ENCODE measurements at places on chromosomes 7 and 10. TPM values are rescaled to one million over a fixed set of nuclear protein-coding genes. Genes with fewer than 3 reads are reported as not detected.
A peak's percentile ranks its signal among the peaks of the same experiment; 100 is the strongest.

CALHM1 gene
- not detected for total RNA-seq

SPDYE1 gene
- not detected for total RNA-seq

GPR26 gene
- total RNA-seq: not detected

- DNase-seq: peak; percentile 19
- peaks cover 4% of the 10 kb centered on the region for H3K27me3 ChIP-seq
- H3K4me3 ChIP-seq: no peak overlapping the region
- H3K4me1 ChIP-seq: no peaks in the 10 kb centered on the region
Measured at GRCh38 chr10:131831561-131831960, 69.2 kb upstream of the PPP2R2D start.

DNA sequence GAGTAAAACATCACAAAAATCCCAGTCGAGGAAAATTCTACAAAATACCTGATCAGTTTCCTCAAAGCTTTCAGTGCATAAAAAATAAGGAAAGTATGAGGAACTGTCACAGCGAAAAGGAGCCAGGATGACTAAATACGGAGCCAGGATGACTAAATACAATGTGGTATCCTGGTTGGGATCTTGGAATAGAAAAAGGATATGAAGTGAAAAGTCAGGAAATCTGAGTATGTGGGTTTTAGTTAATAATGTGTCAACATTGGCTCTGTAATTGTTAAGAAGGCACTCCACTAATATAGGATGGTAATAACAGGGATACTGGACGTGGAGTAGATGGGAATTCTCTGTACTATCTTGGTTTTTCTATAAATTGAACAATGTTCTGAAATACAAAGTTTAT lies 175.5 kb downstream of the SUGCT start:
- H3K4me1 ChIP-seq: no peaks in the 10 kb centered on the region
- no peaks in the 10 kb centered on the region for H3K27me3 ChIP-seq
- no peak overlapping the region for H3K27ac ChIP-seq
- no peak for DNase-seq
- H3K36me3 ChIP-seq: no peaks in the 10 kb centered on the region

DNA sequence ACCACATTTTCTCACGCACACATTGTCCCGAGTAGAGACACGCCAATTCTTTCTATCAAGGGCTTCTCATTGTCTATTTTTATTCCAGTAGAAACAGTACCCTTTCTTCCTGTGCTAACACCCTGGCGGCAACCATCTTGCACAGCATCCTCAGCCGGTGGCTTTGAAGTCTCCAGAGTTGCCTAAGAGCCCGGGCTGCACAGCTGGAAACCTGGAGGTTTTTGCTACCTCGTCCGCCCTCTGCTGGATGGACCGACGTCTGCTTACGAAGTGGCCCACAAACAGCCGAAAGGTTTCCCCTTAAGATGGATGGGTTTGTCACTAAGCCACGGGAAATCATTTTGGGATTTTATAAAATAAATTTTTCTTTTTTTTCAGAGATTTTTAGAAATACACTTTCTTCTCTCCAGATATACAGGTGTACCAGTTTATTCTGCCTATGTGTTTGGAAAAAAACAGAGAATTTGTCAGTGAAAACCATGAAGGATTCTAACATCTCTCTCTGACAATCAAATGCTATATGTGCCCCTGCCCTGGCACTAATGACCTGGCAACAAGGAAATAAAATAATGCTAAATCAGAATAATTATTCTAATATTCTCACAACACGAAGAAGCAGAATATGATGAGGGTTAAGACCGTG lies 81.8 kb upstream of the FAM204A start:
- H3K4me3 ChIP-seq: no peak overlapping the region
- no peak overlapping the region for H3K27ac ChIP-seq
- no peaks in the 10 kb centered on the region for H3K27me3 ChIP-seq

- H3K4me1 ChIP-seq: peaks cover 78% of the 10 kb centered on the region
- H3K36me3 ChIP-seq: no peaks in the 10 kb centered on the region
- H3K27me3 ChIP-seq: no peaks in the 10 kb centered on the region
- DNase-seq: no peak
- H3K27ac ChIP-seq: peak overlapping the region; percentile 45
Measured at GRCh38 chr7:129845178-129845971, 107.4 kb downstream of the UBE2H start.

Data from heart left ventricle (tissue), 16 donors.